ENCODE measurements at places on chromosomes 2 and 18. TPM values are rescaled to one million over a fixed set of nuclear protein-coding genes. Genes with fewer than 3 reads are reported as not detected.

DNA sequence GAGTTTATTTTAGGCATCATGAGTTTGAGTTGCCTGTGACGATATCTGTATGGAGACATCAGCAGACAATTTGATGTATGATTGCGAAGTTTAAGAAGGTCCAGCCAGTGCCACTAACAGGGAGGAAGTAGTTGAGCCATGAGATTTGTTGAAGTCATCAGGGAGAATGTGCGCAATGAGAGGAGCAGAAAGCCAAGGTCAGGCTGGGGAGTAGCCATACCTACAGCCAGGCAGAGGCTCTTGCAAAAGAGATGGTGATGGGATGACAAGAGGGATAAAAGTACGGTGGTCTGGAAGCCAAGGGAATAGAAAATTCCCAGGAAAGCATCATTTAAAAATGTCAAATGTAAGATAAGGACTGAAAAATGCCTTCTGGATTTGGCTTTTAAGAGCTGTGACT lies 51.2 kb downstream of the LIMS1 start:
- peaks cover 51% of the 10 kb centered on the region for H3K4me1 ChIP-seq
- H3K4me3 ChIP-seq: no peak overlapping the region
- no peaks in the 10 kb centered on the region for H3K27me3 ChIP-seq
- no peak for DNase-seq
- H3K36me3 ChIP-seq: no peaks in the 10 kb centered on the region

DNA sequence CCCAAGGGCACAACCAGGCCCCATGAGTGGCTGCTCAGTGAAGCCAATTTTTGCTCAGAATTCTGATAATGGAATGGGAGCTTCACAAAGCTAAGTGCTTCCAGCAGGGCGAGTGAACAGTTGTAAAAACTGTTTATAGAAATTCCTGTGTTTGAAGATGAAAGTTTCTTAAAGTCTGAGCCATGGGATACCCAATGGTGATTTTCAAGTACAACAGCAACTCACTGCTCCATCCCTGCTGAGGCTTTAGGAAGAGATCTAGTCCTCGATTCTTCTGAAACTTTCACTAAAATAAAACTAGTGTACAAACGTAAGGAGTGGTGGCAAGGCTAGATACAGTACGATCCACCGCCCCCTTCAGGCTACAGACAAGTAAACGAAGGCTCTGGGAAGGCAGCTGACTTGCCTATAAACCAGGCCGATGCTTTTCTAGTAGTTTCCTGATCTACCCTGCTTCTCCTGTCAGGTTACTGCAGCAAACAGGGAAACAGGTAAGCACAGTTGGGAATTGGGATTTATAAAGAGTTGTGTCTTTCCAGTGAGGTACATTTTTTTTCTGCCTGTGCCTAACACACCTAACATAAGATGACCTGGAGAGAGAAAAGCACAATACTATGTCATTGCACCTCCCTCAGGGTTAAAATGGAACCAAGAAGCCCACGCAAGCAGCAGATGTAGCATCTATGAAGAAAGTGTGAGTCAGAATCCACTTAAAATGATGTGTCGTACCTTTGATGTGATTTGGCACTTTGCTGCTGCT lies 108.7 kb downstream of the UXS1 start:
- H3K4me3 ChIP-seq: no peak overlapping the region
- H3K27ac ChIP-seq: no peak overlapping the region
- DNase-seq: no peak
- H3K27me3 ChIP-seq: peaks cover 26% of the 10 kb centered on the region
- H3K36me3 ChIP-seq: no peaks in the 10 kb centered on the region

- H3K27ac ChIP-seq: no peak overlapping the region
- peaks cover 29% of the 10 kb centered on the region for H3K27me3 ChIP-seq
- DNase-seq: no peak
- H3K4me3 ChIP-seq: no peak overlapping the region
- H3K36me3 ChIP-seq: no peaks in the 10 kb centered on the region
These were observed 65.4 kb upstream of the HNRNPA3 start for GRCh38 chr2:177147093-177147694.

Gene METTL4
- 10.5 TPM for total RNA-seq

Gene RAMP1
- total RNA-seq: 4.4 TPM
